Activated CD8-positive, alpha-beta T cell treated with anti-CD3 and anti-CD28 coated beads for 36 hours (primary cell): ENCODE measurements at places on chromosomes 13 and 19. TPM values are rescaled to one million over a fixed set of nuclear protein-coding genes. Genes with fewer than 3 reads are reported as not detected.

DNA sequence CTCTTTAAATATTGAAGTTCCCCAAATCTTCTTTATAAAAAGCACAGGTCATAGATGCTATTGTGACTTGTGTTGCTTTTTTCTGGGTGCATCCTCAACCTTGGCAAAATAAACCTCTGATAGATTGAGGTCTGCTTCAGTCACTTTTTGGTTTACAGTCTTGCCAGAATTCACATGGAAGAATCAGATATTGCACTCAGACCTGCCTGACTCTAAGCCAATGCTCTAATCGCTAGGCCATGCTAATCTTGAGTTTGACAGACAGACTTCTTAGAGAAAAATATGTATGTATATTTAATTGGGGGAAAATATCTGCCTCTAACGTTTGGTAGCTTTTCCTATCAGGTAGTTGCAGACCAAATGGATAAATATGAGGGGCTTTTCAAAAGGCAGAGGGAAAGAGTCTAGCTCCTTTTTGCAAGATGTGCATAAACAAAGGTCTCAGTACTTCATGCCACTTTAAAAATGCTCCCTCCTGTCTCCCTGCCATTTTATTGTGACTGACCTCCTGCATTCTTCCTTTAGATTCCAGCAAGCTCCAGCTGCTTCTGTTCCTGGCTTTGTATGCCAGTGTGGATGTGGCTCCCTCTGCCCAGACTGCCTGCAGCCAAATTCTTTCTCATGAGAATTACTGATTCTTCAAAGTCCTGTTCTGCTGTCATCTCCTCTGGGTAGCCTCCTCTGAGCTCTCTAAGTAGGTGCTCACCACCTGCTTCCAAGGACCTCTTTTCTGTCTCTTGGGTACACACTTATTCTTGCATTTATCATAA lies 42.4 kb upstream of the RFC3 start:
- no peak for DNase-seq

GRCh38 chr19:6459262-6460098 lies at the start of gene SLC25A23:
SLC25A23 (minus strand) TSS chr19:6459792; CDS start chr19:6459628, 164 bp downstream.
- DNase-seq: peak; percentile 55

DNA sequence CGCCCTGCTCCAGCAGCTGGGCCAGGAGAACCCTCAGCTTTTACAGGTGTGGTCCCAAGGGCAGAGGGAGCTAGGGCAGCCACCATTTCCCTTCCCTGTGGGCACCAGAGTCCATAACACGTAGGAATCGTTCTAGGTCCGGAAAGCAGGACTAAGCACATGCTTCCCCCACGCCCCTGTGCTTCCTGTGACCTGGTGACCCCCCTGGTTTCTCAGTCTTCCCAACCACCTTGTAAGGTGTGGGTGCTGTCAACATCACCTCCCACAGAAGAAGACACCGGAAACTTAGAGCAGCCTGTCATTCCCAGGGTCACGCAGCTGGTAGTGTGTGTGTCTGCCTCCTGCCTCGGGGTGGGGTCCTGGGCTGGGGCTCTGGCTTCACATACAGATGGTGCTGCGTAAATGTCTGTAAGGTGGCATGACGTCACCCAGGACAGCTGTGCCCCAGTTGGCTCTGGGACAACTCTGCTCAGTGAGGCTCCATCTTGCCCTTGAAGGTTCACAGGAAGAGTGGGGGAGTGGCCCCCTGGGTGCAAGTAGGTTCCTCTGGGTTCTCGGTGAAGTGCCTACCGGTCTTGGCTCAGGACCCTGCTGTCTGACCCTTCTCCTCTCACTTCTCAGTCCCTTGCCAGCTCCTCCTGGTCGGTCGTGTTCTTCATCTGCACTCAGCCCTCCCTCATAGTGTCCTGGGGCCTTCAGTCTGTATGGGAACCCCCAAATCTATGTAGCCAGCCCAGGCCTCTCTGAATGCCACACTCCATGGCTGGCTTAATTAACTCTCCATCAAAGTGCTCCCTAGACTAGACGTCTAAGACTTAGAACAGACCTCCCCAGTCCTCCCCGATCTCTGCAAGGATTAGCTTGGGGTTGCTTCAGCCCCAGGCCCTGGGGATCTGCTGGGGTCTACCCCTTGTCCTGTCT lies 4.0 kb downstream of the RAD23A start:
- no peak for DNase-seq

DNA sequence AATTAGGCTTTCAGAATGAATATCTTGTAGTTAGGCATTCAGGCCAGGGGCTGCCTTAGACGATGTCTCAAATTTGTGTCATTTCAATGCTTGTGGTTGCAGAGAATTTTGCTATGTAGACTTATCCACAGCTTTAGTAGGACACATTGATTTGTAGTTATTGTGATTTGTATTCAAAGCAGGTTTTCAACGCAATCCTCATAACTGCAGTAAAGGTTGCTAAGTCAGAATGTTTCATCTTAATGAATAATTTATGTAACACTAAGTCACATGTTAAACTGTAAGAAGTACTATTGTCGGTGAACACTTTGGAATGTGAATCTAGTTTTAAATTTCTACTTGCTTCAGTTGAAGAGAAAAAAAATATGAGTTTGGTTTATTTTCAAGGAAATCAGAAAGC lies 1117.2 kb upstream of the SPRY2 start:
- no peak for DNase-seq

DNA sequence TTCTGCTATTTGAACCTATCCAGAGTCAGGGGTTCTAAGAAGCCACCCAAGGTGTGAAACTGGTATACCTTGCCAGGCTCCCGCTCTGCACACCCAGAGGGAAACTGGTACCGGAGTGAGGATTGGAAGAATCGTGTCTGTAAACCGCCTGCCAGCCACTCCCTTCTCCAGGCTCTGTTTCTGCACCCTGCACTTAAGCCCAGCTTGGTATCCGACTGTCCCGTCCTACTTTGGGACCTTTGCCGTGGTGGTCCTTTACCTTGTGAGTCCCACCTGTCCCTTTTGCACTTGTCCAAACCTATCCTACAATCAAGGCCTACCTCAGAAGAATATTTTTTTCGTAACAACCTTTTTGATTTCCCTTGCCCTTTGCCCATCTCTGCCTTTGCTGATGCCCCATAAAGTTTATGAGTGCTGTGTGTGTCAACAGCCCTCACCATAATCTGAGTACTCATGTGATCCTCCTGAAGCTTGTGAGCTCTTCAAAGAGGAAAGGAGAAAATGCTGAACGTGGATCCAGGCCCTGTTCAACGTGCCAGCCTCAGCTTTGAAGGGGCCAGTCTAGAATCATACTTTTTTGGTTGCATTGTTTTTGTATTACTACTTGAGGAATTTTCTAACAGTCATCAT lies 44.7 kb downstream of the GARRE1 start:
- DNase-seq: no peak

- DNase-seq: no peak
These were observed 20.6 kb downstream of the LRRC63 start for GRCh38 chr13:46232281-46232680.

- no peak for DNase-seq
These were observed 84.8 kb downstream of the ING1 start for GRCh38 chr13:110798081-110798994.

DNA sequence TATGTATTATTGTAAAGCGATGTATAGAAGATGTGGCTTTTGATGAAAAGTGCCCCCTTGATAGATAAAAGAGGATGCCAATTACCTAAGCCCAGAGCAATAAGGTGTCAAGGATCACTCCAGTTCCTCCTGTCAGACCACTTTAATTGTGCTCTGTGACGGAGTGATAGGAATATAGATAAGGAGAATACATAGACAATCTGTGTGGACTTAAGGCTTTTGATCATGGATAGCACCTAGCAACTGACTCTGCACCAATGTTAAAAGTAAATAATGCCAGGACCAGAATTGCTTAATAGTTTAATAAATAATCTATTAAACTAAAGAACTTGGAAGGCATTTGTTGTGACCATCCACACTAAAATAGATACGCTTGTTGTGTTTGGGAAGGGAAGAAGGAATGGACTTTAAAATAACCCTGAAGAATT lies 390.7 kb upstream of the ARGLU1 start:
- DNase-seq: no peak

DNA sequence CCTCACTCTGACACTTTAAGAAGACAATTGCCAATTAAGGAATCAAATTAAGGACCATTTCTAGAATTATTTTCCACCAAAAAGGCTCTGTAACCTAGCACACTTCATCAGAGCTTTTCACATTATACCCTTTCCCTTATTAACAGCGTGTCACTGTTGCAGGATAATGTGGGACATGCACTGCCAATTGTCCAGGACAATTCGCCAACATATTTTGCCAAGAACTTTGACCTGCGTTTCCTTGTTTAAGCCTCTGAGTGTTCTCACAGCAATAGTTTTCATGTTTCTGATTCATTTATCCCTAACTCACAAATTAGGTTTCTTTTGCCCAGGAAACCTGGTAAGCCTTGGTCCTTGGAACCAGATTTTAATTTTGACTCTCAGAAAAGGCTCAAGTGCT lies 13.3 kb downstream of the COL4A1 start:
- DNase-seq: no peak

DNA sequence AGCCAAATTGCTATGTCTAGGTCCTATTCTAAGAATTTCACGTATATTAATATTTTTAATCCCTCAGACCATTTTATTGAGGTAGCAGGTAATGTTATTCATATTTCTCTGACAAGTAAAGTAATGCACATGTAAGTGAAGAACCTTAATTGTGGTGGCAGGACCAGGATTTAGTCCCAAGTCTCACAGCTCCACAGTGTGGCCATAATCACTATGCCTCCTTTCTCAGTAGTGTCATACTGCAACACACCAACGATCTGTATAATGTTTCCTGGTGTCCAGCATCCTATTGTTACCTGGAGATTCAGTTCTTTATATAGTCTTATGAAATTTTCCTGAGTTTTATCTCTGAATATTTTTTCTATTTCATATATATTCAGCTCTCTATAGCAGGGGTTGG lies 340.3 kb downstream of the OLFM4 start:
- DNase-seq: no peak

DNA sequence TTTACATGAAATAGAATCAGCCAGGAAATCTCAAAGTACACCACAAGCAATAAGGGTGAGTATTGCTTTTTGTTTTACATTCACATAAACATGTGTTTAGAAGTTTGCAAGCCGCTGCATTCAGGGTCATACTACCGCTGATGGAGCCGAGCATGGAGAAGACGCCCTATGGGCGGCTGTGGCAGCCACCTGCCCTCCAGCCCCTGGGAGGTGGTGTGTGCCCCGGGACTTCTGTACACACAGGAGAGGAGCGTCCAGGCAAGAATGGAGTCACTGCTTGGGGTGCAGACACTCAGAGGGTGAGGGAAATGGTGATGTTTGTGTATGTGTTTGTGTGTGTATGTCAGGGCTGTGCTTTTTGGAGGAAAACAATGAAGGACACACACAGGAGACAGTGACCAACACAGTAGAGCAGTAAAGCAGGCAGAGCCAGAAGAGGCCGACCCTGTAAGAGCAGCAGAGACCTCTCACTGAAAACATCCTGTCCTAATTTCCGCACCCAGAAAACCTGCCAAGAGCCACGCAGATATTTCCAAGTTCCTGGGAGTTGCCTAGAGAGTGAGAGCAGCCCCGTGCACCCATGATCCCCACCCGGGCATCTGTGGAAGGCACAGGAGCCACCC lies 108.1 kb upstream of the GJB6 start:
- no peak for DNase-seq

- no peak for DNase-seq
These were observed 52.1 kb upstream of the ARHGEF7 start for GRCh38 chr13:111062966-111063365.

- no peak for DNase-seq
These were observed 399.2 kb downstream of the MYO16 start for GRCh38 chr13:109028624-109029023.

DNA sequence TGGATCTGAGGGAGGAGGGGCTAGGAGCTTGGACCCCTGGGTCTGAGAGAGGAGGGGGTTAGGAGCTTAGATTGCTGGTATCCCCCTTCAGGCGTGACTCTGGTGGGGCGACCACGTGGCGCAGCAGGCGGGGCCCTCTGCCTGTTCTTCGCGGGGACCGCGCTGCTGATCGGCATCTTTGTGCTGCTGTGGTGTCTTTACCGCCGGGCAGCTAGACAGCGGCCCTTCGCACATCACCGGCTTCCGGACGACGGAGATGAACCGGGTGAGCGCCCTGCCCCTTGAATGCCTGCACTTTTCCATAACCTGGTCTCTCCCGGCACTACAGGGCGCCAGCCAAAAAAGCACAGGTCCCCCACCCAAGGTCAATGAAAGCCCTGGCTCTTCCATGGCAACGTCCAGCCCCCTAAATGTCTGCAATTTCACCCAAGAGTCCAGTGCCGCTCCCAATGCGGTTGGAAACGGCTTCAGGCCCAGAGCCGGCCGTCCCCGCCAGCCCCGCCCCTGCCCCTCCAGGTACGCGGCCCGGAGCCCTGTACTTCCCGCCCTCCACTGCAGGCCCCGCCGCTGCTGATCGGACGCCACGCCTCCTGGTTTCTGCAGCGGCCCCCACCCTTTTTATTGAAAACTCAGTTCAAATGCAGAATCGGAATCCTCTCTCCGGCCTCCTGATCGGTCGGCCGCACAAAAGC lies 2.8 kb downstream of the GFY start:
- DNase-seq: peak; percentile 57

DNA sequence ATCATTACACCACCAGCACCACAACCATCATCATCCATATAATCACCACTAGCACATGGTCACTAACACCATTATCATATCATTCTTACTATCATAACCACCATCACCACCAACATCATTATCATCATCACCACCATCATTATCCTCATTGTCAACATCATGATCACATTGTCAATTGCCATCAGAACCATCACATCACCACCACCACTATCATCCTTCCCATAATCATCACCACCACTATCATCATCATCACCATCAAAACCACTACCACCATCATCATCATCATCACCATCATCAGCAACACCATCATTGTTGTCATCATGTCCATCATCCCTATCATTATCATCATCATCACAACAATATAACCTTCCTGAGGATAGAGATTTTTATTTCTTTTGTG lies 58.1 kb downstream of the MBD3L1 start:
- no peak for DNase-seq

- peak; percentile 13 for DNase-seq
These were observed 2.8 kb upstream of the WBP4 start for GRCh38 chr13:41058295-41059070.

DNA sequence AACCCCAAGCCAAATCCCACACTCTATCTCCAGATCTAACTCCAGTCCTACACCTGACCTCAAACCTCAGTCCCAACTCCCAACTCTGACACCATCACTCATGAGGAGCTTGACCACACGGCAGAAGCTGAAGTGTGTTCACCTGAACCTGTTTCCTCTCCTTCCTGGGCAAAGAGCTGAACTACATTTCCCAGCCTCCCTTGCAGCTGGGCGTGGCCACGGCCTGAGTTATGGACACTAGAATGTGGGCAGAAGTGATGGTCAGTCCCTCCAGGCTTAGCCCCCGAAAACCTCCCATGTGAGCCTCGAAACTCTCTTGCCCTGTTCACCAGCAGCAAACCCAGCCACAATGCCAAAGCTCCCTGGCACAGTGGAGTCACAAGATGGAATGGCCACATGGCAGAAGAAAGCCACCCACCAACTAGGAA lies 19.5 kb upstream of the MEIS3 start:
- DNase-seq: no peak

GRCh38 chr19:29515233-29515619 lies 10.6 kb upstream of the VSTM2B start:
- no peak for DNase-seq

- no peak for DNase-seq
These were observed 139.9 kb downstream of the ZAR1L start for GRCh38 chr13:32175307-32175706.

- DNase-seq: no peak
These were observed 772.9 kb upstream of the SLITRK6 start for GRCh38 chr13:86572115-86572514.

Gene ZNF333
- 12.2 TPM for total RNA-seq

Gene MBD3L3
- not detected for total RNA-seq

Gene UHRF1
- total RNA-seq: 175 TPM

Gene ADAMTSL5
- total RNA-seq: 1.3 TPM

Gene CATSPERD
- total RNA-seq: not detected

Gene RGS9BP
- 0.18 TPM for total RNA-seq

Gene LRRC63
- total RNA-seq: 0.59 TPM

Gene CYP2F1
- total RNA-seq: not detected

Gene ATP4A
- total RNA-seq: not detected
